HFFc6 (cell line): ENCODE measurements at places on chromosomes 2 and 18.

DNA sequence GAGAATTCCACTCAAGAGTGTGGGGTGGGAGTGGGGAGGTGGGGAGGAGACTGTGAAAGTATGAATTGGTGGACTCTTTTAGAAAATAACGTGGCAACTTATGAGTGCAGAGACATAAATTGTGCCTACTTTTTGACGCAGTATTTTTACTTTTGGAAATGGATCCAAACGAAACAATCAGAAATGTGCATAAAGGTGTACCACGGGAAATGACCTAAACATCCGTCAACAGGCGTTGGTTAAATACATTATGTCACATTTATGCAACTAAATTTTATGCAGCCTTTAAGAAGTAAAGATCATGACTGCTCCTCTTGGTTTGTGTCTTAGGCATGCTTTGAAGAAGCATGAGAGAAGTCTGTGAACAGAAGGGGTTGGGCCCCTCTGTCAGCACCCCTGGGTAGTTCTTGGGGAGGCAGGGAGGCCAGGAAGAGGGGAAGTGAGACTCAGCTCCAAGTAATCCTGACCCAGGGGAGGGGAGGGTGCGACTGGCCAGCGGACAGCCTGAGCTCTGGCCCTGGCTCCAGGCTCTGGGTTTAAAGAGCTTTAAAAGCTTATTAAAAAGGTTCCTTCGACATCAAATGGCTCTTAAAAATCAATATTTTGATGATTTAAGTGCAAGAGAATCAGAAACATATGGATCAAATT, 126.4 kb upstream of the HAAO start:
- no peak for DNase-seq

- DNase-seq, result no peak
Measured at GRCh38 chr18:39801010-39801409, 2154.0 kb upstream of the PIK3C3 start.

DNA sequence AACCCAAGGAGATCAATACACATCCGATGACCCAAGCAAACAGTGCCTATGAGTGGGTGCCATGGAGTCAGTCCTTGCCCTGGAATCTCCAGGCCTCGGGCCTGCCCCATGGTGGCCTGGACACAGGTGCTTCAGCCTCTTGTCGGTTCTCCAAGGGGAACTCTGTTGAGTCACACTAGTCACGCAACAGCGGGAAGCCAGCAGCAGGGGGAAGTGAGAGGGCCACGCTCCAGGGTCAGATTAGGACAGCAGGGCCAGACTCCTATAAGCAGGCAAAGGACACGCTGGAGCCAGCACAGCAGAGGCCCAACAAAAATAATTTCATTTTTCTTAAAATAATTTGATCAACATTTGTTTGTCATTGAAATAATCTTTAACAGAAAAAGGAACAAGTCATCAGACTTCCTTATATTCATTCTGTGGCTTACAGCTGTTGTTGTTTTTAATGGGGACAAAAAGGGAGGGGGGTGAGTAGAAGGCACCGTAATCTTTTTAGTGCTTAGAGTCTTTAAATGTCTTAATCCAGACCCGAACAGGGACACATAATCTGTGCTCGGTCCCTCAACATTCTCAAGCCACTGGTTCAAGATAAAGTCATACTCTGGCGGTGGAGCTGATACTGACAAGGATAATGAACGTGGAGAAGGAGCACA, 16.4 kb upstream of the ARMC9 start:
- DNase-seq, result peak; percentile 62

- DNase-seq, result no peak
Measured at GRCh38 chr2:15472133-15472532, 89.0 kb downstream of the NBAS start.

DNA sequence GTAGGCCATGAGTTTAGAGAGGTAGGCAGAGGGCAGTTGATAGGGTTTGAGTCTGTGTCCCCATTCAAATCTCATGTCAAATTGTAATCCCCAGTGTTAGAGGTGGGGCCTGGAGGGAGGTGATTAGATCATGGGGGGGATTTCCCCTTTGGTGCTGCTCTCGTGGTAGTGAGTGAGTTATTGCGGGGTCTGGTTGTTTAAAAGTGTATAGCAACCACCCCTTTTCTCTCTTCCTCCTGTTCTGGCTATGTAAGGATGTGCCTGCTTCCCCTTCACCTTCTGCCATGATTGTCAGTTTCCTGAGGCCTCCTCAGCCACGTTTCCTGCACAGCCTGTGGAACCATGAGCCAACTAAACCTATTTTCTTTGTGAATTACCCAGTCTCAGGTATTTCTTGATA, 25.5 kb downstream of the MARCHF4 start:
- no peak for DNase-seq

- DNase-seq, result no peak
Measured at GRCh38 chr2:203654826-203655225, 51.6 kb upstream of the CD28 start.

DNA sequence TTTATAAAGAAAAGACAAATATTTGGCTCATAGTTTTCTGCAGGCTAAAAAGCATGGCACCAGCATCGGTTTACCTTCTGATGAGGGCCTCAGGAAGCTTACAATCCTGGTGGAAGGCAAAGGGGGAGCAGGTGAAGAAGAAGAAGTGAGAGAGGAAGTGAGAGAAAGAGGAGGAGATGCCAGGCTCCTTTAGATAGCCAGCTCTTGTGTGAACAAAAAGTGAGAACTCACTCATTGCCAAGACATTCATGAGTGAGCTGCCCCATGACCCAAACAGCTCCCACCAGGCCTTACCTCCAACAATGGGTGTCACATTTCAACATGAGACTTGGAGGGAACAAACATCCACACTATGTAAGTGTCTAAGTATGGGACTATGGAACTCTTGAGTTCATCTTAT, 14.3 kb downstream of the CCDC150 start:
- DNase-seq, result no peak
